CD4-positive, alpha-beta T cell treated with Interleukin-15 for 4 hours (primary cell): ENCODE measurements at places on chromosomes 12 and 14.

- no peak for DNase-seq
Measured at GRCh38 chr14:36087411-36087810, 89.1 kb downstream of the PTCSC3 start.

DNA sequence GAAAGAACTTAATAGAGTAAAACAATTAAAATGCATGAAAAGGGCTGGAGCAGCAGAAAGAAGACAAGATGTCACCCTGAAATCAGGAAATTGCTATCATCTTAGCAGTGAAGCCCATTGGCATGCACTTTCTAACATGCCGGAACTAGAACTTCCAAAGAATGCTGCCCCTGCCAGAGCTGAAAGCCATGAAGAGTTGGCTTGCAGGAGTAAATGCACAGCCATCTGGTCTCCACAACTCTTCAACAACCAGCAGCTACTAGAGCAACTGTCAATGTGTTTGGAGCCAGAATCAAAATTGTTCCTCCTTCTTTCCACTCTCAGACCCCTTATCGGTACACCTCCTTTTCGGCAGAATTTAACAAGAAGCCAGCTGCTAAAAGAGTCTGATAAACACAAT is 414.1 kb downstream of the KCNH5 start:
- DNase-seq = no peak

- no peak for DNase-seq
Measured at GRCh38 chr12:72586456-72586855, 314.3 kb downstream of the TRHDE start.

- DNase-seq = no peak
Measured at GRCh38 chr12:91327131-91327530, 144.5 kb upstream of the DCN start.

GRCh38 chr12:15597125-15597830 is 191.9 kb downstream of the EPS8 start:
- DNase-seq = no peak

GRCh38 chr14:103427485-103428443 is 42.5 kb downstream of the MARK3 start:
- peak; percentile 66 for DNase-seq

DNA sequence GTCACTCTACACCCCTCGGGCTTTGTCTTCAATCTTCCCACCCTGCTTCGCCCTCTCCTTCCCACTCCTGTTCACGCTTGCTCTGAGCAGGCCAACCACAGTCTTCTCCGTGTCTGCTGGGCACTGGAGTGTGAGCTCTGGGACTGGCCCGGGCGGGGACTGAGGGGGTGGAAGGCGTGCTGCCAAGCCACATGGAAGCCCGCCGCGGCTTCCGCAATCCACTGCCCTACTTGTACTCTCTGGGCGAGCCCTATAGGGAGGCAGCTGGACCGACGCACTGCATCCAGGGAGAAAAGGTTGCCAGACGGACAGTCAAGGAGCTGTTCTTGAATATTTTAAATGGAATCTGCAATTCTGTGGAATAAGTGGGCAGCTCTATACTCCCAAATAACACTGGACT is 24.8 kb downstream of the GOLGA3 start:
- DNase-seq = no peak

GRCh38 chr12:119229205-119229604 is 50.5 kb downstream of the HSPB8 start:
- DNase-seq = no peak

DNA sequence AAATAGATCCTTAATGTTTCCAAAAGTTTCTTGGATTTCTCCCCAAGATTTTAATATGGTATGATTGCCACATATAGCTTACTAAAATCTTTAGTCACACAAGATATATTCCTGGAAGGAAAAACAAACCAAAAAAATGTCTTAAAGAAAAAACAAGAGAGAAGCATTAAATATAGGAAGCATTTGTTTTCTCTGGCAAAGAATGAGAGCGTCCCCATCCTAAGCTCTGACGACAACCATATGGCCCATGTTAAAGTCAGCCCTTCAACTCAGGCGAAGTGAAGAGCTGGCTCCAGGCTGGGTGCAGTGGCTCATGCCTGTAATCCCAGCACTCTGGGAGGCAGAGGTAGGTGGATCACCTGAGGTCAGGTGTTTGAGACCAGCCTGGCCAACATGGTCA is 35.6 kb downstream of the GCH1 start:
- no peak for DNase-seq

DNA sequence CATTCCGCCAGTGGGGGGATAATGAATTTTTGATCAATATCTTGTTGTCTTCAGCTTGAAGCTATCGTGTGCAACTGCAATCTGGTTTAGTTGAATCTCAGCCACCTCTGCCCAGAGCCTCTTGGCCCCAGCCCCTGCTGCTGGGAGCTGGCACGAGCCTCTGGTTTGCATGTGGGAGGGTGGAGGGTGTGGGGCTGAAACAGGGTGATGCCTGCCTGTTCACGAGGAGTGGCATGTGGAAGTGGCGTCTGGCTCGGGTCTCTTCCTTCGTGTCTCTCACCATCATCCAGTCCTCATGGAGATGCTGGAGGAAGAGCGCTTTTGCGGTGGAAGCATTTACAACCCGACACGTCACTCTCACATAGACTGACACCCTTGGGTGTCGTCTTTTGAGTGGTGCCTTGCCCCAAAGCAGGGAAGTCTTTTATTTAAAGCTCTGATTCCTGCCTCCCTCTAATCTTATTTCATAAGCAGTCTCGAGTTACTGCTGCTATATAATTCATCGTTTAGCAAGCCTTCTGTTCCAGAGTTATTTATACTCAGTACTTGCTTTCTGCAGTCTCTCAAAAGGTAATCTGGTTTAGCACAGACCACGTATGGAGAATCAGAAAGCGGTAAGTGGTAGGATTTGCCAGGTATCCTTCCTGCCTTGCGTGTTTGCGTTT is 64.5 kb downstream of the AACS start:
- DNase-seq = no peak

DNA sequence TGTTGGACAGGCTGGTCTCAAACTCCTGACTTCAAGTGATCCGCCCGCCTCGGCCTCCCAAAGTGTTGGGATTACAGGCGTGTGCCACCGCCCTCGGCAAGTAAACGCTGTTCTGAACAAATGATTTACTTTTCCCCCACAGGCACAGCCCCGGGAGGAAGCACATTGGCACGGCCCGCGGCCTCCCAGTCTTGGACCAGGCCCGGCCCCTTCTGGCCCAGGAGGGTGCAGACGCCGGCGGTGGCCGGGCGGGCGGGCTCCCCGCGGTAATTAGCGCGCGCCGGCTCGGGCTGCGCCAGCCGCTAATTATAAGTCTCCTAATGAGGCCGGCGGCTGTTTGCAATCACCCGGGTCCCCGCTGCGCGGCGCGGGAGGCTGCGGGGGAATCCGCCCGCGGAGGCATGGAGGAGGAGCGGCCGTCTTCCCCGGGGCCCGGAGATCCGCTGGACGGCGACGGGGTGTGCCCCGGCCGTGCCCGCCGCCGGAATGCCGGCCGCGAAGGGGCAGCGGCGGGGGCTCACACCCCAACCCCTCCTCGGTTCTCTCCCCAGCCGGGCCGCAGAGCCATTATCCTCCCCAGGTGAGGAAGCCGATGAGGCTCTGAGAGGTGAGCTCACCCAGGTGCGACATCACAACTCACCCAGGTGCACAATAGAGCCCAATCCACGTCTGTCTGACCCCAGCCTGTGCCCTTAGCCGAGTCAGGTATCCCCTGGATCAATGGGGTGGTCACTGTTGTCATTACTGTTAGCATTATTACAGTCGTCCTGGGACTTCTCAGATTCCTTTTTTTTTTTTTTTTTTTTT is 3.3 kb upstream of the POP5 start:
- peak; percentile 59 for DNase-seq

GRCh38 chr12:24425601-24425970 is 476.1 kb upstream of the SOX5 start:
- no peak for DNase-seq

DNA sequence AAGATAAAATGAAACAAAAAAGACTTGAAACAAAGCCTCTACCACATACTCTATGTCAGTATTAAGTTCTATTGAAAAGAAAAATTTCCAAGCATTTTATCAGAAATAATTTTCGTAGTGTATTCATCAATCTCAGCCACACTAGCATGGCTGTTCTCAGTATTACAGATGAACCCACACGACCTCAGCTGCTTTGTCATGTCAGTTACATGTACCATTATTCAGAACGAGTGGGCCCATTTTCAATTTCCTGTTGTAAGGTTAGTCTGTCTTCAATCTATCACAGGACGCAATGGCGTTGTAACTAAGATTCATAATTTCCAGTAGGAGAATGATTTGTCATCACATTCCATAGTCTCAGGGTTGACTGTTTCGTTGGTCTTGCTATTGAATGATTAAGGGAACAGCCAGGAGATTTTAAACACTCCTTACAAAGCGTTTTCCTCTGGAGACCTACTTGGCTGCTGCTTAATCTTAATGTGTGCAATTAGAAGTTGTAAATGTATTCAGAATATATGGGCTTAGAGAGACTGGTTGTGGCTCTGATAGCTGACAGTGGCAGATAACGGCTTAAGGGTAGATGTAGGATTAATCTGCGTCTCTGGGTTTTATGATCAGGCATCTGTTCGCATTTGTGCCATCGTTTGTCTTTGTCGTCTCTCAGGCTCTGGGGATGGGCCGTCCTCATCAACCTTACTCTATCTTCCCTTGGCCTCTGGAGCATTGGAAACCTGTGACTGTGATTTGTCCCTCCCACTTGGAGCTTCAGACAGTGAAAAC is 65.4 kb downstream of the GLT1D1 start:
- DNase-seq = no peak

GRCh38 chr14:98278800-98279199 is 993.2 kb downstream of the BCL11B start:
- DNase-seq = no peak

GRCh38 chr14:42884100-42884499 is 1277.4 kb downstream of the LRFN5 start:
- DNase-seq = no peak

DNA sequence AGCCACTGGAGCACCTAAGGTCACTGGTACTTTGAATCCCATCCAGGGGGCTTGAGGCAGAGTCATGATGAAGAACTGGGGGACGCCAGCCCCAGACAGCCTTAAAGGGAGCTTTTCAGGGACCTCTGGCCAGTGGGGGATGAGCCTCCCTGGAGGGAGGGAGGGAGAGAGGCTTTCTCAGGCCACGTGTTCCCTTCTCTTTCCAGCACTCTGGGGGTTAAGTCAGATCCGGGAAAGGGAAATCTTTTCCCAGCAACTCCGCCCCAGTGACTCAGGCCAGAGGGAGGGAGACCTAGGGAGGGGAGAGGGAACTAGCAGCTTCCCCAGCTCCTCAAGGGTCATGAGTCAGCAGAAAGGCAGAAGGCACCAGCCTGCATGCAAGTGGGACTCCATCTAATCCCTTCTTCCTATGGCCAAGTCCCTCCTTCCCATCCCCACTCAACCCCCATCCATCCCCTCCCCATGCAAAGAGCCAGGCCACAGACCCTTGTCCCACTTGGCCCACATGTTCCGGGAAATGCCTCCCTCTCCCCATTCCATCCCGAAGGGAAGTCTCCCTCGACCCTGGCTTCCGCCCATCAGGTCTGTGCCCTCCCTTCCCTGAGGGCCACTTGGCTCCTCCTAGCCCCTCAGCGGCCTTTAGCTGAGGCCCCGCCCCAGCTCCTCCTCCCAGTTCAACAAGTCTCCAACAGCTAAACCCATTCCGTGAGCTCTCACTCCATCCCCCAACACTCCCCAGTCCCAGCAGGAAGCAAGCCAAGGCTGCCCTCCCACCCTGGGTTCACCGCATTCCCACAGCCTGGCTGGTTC is 5.6 kb downstream of the TNFRSF1A start:
- peak; percentile 62 for DNase-seq

DNA sequence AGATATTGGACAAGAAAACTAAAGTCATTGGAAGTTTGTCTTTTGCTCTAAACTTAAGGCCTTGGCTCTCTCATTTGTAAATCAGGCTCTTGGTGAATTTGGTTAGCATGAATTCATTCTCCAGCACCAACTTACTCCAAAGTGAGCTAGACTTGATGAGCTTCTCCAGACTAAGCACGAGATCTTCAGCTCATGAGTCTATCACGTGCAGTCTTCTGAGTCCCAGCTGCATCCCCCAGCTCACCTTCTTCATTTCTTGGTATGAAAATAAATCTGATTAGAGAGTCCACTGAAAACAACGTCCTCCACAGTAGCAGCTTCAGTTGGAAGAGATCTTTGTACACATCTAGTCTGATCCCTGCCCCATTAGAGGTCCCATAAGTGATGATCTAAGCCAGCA is 52.5 kb upstream of the DDX11 start:
- DNase-seq = no peak

DNA sequence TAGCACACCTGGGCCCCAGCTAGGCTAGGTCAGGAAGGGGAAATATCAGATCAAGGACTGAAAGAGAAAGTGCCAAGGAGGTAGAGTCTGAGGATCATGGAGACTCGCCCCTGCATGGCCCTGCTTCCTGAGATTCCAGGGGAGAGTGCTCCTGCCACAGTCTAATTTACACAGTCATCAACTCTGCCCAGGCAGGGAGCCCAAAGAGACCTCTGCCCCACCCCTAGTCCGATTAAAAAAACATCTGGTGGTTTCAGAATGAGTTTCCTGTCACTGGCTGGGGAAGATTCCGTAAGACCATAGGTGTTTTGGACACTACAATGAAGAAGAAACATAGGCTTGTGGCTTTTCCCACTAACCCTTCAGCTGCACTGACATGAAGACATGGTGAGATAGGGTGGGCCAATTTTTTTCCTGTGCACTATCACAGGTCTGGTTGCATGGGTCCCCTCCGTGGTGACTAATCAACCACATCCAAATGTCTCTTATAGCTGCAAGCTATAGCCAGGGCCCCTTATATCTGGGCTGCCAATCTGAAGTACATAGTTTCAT is 31.5 kb upstream of the GZMB start:
- DNase-seq = peak; percentile 66
